ENCODE measurements at places on chromosomes 6 and 20. TPM values are rescaled to one million over a fixed set of nuclear protein-coding genes. Genes with fewer than 3 reads are reported as not detected.

GRCh38 chr6:165872811-165873210 lies 209.8 kb upstream of the PDE10A start:
- no peak for DNase-seq
- H3K36me3 ChIP-seq = no peaks in the 10 kb centered on the region
- H3K4me1 ChIP-seq = no peaks in the 10 kb centered on the region
- H3K27ac ChIP-seq = no peak overlapping the region
- no peak overlapping the region for H3K4me3 ChIP-seq

- no peak for DNase-seq
- no peak overlapping the region for H3K27ac ChIP-seq
- no peaks in the 10 kb centered on the region for H3K27me3 ChIP-seq
- no peak overlapping the region for H3K4me3 ChIP-seq
- H3K4me1 ChIP-seq = no peaks in the 10 kb centered on the region
Observed at GRCh38 chr6:41813956-41814355, 26.5 kb downstream of the TOMM6 start.

- H3K4me1 ChIP-seq = no peaks in the 10 kb centered on the region
- no peaks in the 10 kb centered on the region for H3K27me3 ChIP-seq
- no peak for DNase-seq
- no peak overlapping the region for H3K4me3 ChIP-seq
Observed at GRCh38 chr6:146503096-146503495, 40.5 kb upstream of the RAB32 start.

KHDC3L gene
- not detected for total RNA-seq
